Naive thymus-derived CD4-positive, alpha-beta T cell (primary cell): ENCODE measurements at places on chromosomes 5 and 9. TPM values are rescaled to one million over a fixed set of nuclear protein-coding genes. Genes with fewer than 3 reads are reported as not detected.

The EGFL7 gene
- not detected for total RNA-seq

The NR5A1 gene
- not detected for total RNA-seq

The TEK gene
- total RNA-seq = not detected

The NXNL2 gene
- total RNA-seq = not detected in 2 replicates

The SHB gene
- total RNA-seq = 0.81 TPM

The NREP gene
- total RNA-seq = 4.4 TPM
